ENCODE measurements at places on chromosomes 11 and 22.
A peak's percentile ranks its signal among the peaks of the same experiment; 100 is the strongest.

DNA sequence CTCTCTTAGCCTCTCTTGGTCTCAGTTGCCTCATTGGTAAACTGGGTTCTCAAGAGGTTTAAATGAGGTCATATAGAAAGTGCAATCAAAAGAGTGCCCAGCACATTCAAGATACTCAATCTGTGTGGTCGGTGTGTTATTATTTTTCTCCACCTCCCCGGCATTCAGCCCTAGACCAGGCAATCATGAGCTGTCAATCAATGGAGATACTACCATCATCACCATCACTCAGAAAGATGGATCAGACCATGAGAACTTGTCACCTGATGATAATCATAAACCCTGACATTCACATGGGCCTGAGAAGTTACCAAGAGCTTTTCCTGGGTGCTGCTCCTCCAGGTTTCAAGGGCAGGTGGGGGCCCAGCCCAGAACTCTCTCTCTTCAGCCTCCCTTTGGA, 166.1 kb downstream of the MN1 start:
- no peak for DNase-seq

DNA sequence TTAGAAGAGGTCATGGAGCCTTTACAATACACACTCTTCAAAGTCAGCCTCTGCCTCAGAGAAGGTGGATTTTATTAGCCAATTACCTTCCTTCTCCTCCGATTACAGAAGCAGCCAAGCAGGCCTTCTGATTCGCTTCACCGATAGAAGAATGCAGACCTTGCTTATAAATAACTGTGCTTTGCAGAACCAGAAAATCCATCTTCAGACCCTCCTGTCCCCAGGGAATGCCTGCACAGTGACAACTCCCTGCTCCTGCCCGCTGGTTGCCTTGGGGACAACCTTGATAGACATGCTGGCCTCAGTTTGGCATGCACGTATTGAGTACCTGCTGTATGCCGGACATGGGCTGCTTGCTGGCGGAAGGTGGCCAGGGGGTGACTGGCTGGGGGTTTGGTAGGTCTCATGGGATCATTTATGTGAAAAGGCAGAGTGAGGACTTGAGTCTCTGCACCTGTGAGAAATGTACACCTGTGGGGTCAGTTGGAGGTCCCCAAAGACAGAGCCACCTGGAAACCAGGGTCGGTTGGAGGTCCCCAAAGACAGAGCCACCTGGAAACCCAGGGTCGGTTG, 1238.7 kb downstream of the BRD1 start:
- no peak for DNase-seq

DNA sequence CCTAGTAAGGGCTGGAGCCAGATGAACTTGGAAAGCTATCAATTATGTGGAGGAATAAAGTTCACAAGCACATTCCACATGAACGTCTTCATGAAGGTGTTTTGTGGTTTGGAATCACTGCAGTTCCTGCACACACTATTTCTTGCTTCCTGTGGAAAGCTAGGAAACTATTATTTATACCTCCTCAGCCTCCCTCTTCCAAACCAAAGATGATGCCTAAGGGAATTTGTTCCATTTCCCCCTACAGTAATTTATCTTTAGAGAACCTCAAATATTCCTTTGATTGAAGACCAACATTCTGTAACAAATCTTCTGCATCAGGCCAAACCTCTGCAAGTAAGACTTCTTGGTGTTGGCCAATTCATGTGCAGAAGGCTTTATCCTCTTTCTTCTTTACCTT, 115.8 kb upstream of the ARHGAP20 start:
- DNase-seq, result no peak

DNA sequence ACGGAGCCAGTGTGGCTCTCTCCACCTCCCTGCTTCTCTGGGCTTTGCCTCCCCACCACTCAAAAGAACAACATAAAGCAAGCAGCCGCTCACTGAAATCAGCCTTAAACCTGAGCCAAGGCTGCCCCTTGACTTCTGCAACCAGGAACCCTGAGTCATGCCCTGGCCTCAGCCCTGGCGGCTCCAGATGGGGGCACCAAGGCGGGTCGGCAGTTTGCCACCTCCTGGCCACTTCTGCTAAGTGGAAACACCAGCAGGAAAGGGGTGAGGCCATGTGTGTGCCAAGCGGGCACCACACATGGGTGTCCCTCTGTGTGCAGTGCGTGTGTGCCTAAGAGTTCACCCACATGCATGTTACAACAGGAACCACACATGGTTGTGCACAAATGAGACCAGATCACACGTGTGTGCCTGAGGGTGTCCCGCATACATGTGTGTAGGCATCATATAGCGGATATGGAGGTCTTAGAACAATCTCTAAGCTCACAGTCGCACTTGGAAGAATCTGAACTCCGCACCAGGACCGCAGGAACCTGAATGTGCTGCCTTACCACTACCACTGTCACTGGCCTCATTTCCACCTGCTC, 221.2 kb downstream of the MN1 start:
- no peak for DNase-seq

- DNase-seq, result peak; percentile 55
Measured at GRCh38 chr11:67301951-67302516, 1.3 kb upstream of the SSH3 start.

DNA sequence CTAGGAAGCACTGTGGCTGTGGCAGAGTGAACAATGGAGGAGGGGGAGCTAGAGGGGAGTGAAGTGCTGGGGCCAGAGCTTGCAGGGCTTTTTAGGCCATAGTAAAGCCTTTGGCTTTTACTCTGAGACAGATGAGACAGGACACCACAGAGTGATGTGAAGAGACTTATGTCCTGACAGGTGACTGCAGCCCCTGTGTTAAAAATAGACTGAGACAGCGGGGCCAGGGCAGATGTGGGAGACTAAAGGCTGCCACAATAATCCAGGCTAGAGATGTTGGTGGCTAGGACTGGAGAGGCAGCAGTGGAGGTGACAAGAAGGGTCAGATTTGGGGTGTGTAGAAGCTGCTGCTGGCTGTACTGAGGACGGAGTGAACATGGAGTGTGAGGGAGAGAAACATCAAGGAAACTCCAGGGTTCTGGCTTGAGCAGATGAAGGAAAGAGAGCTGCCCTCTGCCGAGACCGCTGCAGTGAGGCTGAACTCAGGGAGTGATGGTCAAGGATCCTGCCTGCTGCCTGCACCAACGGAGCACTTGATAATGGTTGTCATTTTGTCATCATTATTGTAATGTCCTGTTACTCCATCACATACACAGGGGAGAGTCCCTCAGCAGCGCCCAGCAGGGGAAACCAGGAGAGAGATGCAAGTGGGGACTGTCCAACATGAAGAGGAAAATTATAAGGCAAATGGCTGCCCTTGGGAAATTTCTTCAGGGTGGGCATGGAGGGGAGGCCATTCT, 27.4 kb downstream of the SLC43A1 start:
- DNase-seq, result no peak

DNA sequence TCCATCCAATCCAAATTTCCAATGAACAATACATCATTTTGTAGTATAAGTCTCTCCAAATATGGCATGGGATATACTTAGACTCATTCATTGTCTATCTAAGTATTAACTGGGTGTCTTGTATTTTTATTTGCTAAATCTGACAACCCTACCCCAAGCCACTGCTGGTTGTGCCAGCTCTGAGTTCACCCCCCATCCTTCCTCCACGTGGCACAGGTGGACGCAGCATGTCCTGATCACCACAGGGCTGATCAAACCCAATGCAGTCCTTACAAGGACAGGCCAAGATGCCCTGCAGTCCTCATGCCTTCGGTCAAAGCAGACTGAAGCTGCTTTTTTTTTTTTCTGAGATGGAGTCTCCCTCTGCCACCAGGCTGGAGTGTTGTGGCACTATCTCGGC, 62.8 kb downstream of the SYN3 start:
- DNase-seq, result no peak

- DNase-seq, result no peak
Measured at GRCh38 chr22:44870021-44870420, 117.6 kb downstream of the ARHGAP8 start.

- DNase-seq, result no peak
Measured at GRCh38 chr11:2154195-2154585, 6.8 kb downstream of the INS start.

- DNase-seq, result no peak
Measured at GRCh38 chr22:23154461-23154860, 9.2 kb downstream of the RAB36 start.

GRCh38 chr11:125373426-125374391, 122.4 kb downstream of the FEZ1 start:
- DNase-seq, result no peak

DNA sequence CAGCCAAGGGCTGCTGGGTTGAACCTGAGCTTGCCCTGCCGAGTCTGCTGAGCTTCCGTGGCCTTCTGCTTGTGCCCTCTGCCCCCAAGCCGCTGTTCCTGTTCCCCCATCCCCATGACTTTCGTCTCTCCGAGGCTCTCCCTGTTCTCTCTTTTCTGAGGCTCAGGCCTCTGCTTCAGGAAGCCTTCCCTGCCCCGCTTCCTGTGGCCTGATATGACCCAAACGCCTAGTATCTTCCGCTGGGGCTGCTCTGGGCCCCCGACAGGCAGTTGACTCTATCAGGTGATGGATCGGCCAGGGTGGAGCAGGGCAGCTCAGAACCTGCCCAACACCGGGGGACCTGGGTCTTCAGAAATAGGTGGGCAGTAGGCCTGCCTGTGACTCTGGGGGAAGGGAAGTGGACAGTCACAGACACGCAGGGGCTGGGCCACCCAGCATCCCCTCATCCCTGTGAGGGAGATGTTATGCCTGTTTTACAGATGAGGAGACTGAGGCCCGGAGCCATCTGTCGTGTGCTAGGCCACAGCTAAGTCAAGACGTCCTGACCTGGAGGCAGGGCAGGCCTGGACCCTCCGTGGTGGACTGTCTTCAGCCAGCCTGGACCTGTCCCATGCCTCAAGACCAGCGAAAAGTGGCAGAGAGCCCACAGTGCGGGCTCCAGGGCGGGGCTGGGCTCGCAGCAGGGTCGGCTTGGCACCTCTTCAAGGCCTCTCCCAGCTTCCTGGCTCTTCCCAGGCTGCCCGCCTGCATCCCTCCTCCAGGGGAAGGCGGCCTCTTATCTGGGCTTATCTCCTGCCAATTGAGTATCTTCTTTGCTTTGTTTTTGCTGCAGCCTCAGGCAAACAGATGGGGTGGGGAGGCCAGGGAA, 16.2 kb downstream of the BAD start:
- no peak for DNase-seq

GRCh38 chr11:65432686-65433582, 10.3 kb downstream of the NEAT1 start:
- DNase-seq, result no peak

DNA sequence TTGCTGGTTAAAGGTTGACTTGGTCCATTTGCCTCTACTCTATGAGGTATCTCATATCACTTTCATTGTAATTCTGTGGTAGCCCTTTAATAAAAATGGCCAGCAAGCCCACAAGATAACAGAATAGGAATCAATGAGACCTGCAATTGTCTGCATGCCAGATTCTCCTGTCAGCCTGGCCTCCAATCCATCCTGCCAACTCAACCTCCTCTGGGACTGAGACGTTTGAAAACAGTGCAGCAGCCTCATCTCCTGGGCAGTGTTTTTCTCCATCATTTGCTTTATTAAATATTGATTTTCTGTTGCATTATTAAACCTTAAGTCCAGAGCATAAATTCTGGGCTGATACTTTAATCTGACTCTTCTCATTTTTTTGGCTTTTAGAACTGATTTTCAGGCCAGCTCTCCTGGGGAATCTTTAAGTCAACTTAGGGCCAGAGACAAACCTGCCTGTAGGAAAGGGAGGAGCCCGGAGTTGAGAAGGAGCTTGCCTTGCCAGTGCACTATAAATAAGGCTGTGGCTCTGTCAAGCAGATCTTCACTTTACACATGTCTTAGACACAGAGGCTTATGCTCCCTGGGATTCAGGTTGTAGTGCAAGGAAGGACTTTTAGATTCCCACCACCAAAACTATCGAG, 798.0 kb downstream of the NTM start:
- no peak for DNase-seq

GRCh38 chr22:35313311-35314121, 13.8 kb downstream of the TOM1 start:
- DNase-seq, result peak; percentile 62

DNA sequence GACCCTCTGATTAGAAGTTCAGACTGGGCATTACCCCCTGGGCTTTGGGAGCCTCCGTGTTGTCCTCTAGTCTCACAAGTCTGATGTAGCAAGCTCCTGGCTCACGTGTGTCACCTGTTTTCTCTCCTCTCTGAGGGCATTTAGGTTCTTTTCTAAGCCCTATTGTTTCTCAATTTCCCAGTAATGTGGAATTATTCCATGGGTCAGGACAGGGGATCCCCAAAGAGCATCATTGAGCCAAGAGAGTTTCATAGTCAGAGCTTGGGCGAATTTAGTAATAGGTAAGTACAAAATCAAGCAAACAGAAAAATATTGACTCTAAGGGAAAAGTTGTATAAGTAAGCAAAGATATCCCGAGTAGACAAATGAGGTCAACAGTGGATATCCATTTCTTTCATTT, 57.3 kb downstream of the PPP6R2 start:
- DNase-seq, result no peak

GRCh38 chr11:126477535-126478305, 122.2 kb downstream of the ST3GAL4 start:
- DNase-seq, result no peak

- DNase-seq, result no peak
Measured at GRCh38 chr22:29130476-29130875, 57.6 kb downstream of the KREMEN1 start.

- no peak for DNase-seq
Measured at GRCh38 chr22:40609216-40609615, 27.3 kb downstream of the MRTFA start.

DNA sequence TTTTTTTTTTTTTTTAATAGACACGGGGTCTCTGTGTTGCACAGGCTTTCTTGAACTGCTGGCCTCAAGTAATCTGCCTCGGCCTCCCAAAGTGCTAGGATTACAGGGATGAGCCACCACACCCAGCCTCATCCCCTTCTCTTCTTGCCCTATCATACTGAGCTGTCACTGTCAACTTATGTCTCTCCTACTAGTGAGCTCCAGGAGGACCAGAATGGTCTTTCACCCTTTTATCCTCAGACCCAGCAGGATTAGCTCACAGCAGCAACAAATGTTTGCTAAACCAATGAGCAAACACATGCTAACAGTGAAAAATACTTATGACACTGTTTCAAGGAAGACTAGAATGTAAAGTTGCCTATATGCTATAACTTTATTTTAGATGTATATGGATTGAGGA, 6.4 kb upstream of the NXF1 start:
- no peak for DNase-seq

- DNase-seq, result peak; percentile 100
Measured at GRCh38 chr11:60841797-60842667, at the start of gene CCDC86. Gene CCDC86 (plus strand): TSS chr11:60842113. CDS start chr11:60842125, 12 bp downstream.

DNA sequence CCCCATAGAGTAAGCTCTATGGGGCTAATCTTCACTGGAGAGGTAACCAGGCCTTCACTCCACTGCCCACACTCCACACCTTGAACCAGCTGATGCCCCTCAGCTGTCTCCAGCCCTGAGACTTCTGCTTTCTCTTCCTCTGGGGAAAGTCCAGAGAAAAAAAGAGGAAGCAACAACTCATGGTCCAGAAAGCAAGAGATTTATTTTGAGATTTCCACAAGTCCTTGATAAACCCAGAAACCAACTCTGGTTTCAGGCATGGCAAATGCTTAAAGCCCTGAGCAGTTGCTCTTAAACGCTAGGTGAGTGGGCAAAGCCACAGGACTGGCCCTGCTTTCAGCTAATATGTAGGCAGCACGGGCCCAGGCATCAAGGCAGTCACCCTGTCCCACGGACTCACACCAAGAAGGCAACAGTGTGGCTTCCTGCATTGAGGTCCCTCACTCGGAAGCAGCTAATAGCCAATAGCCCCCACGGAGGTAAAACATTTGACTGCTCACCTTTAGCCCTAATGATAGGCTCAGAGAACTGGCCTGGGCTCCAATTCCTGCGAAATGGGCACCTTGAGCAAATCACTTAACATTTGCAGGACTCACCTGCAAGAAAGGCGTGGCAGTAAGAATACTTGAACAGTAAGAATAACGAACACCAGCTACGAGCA, 4.3 kb downstream of the CYB561A3 start:
- no peak for DNase-seq
